ENCODE measurements at places on chromosomes 7 and 10.

- DNase-seq, result no peak
Measured at GRCh38 chr10:110260746-110261477, 43.8 kb downstream of the SMNDC1 start.

GRCh38 chr7:151423936-151424335 is 14.1 kb upstream of the WDR86 start:
- DNase-seq, result no peak

GRCh38 chr7:80763289-80763688 is 124.8 kb downstream of the CD36 start:
- DNase-seq, result no peak

DNA sequence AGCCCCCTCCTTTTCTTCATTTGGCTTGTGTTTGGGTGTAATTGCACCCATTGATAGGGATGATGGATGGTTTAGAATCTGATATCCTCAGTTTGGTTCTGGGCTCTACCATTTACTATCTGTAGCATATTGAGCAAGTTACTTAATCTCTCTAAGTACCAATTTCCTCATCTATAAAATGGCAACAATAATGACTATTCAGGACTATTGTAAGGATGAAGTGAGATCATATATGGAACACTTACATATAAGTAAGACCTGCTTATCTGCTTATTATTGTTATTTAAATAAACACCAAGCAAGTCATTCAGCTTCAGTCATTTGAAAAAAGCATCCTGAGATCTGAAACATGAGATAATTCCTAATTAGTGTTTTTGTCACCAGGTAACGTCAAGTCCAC is 127.0 kb downstream of the SEC23IP start:
- DNase-seq, result no peak

GRCh38 chr10:72783410-72783833 is 91.5 kb downstream of the MCU start:
- DNase-seq, result no peak

DNA sequence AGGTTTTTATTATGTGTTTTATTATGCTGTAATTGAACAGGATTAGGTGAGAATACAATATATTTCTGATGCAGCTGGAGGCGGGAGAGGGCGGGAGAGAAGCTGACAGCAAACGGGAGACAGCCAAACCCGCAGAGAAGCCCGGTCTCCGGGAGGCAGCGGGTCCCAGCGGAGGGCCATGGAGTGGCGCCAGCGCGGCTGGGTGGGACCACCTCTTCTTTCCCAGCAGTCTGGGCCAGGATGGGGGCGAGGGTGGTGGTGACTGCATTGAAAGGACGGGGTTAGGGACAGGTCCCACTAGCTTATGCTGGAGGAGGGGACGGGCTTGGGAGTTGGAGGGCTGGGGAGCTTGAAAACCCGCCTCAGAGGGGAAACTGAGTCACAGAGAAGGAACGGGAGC is 14.5 kb upstream of the KAZALD1 start:
- DNase-seq, result no peak

- no peak for DNase-seq
Measured at GRCh38 chr7:73823257-73823656, 7.5 kb upstream of the CLDN4 start.

DNA sequence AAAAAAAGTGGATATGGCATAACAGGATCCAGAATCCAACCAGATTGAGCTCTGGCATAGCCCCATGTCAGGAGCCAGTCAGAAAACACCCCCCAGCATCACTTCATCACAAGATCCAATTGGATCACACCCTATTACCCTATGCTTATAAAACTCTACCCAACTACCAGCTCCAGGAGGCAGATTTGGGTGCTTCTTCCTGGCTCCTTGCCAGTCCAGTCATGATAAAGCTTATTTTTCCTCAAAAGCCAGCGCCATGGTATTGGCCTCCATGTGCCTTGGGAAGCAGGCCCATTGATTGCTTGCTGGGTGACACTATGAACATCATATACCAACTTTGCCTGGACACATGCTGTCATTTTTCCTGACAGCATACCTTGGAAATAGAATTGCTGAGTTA is 281.4 kb upstream of the MKLN1 start:
- no peak for DNase-seq

- no peak for DNase-seq
Measured at GRCh38 chr7:124856299-124856888, 73.2 kb downstream of the POT1 start.

DNA sequence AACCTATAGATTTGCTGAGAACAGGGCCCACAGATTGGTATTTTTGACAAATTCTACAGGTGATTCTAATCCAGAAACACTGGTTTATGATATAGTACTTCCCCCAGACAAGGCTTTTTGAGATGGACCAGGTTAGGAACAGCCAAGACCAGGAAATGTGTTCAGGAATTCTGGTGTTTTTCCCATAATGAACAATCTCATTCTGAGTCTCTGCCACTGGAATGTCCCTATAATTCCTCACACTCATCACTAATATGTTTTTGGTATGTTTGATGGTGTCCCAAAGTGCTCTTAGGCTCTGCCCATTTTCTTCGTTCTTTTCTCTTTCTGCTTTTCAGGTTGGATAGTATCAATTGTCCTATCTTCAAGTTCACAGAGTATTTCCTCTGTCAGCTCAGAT is 107.2 kb upstream of the IGFBP3 start:
- DNase-seq, result no peak

DNA sequence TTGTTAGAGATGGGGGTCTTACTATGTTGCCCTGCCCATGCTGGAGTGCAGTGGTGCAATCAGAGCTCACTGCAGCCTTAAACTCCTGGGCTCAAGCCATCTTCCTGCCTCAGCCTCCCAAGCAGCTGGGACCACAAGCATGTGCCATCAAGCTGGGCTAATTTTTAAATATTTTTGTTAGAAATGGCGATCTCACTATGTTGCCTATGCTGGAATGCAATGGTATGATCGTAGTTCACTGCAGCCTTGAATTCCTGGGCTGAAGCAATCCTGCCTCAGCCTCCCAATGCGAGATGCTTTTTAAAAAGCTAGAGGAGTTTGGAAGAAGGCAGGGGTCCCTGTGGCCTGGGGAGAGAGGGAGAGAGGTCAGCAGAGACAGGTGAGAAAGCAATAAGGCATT is 600.1 kb upstream of the AUTS2 start:
- DNase-seq, result no peak

GRCh38 chr10:1938317-1938716 is 201.0 kb upstream of the ADARB2 start:
- DNase-seq, result no peak

- peak; percentile 37 for DNase-seq
Measured at GRCh38 chr7:24665564-24666294, 91.5 kb downstream of the GSDME start.

GRCh38 chr10:95601116-95601719 is 40.0 kb upstream of the SORBS1 start:
- peak; percentile 92 for DNase-seq

GRCh38 chr10:66862687-66863258 is 63.1 kb upstream of the LRRTM3 start:
- no peak for DNase-seq

DNA sequence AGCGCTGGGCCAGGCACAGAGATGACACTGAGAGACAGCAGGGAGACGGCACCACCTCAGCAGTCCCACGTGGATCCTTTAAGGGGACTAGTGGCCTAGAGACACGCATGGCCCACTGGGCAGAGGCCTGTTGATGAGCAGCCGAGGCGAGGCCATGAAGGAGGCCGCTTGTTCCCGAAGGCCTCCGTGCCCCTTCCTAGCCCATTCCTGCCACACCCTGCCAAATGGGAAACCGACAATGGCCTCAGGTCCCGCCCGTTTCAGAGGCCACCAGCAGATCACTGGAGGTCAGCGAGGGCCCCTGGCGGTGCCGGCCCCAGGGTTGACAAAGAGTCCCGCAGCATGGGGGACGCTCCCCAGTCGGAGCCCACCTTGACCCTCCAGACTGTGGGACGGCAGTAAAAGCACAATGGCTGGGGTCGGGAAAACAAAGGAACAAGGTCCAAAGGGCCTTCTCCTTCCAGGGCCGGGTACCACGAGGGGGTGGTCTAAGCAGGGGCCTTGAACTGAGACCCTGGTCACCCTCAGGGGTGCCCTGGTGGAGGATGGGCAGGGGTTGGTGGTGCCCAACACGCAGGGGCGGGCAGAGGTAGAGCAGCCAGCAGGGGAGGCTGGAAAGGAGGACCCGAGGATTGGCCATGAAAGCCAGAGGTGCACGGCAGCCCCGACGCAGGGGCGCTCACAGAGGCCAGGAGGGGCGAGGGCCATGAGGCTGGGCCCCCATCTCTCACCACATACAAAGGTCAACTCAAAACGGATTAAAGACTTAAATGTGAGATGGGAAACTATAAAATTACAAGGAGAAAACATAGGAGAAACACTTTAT is 19.9 kb upstream of the CNPY1 start:
- DNase-seq, result no peak

DNA sequence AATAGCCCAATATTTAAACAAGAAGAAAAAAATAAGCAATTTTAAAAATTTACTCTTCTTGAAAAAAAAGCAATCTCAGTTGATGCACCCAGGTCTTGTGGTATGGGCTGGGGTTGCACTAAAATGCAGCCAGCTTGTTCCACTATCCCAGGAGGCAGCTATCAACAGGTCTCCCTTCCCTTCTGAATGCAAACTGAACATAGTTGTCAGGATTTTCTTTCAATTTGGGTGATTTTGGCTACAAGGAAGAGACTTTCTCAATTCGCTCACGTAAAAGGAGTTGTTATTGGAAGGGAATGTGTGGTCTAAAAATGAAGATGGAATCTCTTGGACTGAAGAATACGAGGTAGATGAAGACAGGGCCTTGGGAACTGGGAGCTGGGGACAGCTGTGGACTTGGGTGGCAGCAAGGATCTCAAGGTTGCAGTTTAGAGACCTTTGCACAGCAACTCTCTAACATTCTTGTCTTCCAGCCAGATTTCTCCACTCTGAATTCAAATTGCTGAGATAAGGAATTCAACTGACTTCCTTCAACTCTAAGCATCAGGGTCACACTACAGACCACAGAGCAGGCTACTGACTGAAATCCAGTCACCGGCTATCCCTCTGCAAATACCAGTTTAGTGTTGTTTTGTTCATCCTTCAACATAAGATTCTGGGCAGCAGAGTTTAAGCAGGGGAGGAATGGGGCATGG is 3.1 kb upstream of the TMEM26 start:
- DNase-seq, result no peak

GRCh38 chr7:44145969-44146911 is 5.1 kb upstream of the MYL7 start:
- peak; percentile 96 for DNase-seq

DNA sequence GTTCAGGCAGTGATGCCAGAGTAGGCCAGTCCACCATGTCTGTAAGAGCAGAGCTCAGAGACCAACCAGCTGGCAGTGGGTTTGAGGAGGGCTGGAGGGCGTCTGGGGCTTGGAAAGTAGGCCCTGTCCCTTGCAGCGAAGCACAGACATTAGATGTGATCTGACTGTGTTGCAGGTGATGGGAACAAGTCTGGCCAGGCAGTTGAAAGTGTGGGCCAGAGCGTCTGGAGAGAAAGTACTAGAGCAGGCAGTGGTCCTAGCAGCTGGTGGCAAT is 53.3 kb downstream of the CHN2 start:
- DNase-seq, result no peak

DNA sequence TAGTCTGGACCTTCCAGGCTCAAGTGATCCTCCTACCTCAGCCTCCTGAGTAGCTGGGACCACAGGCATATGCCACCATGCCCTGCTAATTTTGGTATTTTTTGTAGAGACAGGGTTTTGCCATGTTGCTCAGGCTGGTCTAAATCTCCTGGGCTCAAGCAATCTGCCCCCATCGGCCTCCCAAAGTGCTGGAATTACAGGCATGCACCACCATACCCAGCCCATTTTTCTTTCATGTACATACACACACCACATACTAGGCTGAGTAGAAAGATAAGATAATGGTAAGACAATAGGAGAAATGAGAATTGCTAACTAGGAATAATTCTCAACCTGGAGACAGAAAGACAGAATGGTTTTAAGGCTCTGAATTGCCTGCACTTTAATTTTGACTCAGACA is 83.8 kb downstream of the CPEB3 start:
- no peak for DNase-seq

GRCh38 chr7:41984888-41985287 is 252.1 kb downstream of the GLI3 start:
- DNase-seq, result no peak

- DNase-seq, result no peak
Measured at GRCh38 chr7:47000561-47000960, 581.4 kb downstream of the TNS3 start.

DNA sequence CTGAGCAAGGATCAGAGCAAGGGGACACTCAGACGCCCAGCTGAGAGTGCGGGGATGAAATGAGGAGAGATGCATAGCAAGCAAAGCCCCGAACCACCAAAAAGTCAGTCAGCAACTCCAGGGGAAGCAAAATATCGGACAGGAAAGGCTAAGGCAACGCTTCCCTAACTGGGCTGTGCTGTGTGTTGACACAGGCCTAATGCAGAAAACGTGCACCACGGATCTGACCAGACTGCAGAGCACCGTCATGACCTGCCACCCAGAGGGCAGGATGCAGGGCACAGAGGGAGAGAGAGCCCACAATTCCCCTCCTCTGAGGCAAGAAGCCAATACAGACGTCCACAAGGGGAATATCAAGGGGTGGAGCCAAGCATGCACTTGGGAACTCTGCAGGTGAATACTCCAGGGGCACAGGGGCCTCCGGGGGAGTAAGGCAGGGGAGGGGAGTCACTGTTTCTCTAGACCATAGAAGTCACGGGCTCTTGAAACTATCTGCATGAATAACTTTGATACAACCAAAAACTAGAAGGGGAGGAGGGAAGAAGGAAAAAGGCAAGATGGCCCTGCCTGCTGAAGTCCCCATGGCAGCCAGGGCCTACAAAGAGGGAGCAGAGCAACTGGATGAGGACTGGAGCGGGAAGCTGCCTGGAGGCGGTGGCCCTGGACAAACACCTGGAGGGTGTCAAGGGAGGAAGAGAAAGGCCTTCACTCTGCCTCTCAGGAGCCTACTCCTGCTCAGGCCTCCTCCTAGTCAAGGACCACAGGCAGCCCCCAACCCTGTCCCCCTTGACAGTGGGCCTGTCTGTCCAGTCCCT is 26.2 kb downstream of the GRID1 start:
- no peak for DNase-seq

DNA sequence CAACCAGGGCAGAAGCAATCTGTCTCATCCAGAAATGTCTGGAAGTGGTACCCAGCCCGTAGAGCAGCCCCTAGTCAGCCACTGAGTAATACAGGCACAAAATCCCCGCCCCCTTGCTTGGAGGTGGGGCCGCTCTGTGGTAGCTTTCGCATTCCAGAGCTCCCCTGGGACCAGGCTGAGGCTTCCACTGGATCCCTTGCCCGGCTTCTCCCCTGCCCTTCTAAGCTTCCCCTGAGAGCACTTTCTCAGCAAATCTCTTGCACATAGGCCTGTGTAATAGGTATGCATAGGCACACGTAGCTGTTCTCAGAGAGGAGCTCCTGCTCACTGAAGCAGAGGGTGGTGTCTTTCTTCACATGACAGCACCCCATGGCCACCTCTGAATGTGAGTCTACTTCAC is 144.2 kb downstream of the BMS1 start:
- DNase-seq, result peak; percentile 65

Measured in H9 (cell line).